ENCODE measurements at places on chromosomes 5 and 9.

DNA sequence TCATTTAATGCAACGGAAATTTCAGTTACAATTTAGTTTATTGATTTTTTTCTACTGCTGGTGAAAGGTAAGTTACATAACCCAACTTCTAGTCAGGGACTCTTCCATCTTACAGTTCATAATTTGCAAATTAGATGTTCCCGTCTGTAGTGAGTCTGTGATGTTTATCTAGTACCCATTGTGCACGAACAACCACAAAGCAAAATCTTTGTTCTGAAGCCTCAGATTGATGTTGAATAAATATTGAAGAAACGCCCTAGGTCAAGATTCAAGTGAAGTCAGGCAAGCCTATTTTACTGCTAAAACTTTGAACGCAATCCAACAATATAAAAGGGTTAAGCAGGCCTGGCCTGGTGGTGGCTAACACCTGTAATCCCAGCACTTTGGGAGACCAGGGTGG, 43.1 kb downstream of the BASP1 start:
- DNase-seq, result no peak

DNA sequence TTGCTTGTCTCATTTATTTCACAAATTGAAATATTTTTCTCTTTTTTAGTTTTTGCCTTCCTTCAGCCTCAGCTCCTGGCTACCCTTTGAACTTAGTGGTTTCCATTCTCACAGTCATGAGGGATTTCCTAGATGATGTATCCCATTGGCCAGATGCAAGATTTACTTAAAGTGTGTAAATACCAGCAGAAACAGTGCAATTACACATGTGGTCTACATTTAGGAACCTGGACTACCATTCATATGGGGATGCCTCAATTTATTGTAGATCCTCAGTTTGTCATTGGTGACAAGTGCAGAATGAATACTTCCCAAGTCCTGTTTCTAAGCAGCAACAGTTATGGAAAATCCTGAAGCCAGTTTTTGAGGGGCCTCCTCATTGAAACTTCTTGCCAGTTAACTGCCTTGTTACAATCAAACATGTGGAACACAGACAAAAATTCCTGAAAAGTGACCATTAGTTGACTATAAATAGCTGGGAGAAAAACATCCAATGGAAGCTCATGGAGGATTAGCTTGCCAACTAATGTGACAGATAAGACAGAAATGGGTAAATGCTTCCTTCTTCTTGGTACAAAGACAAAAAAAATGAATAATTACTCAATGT, 113.6 kb upstream of the FER start:
- DNase-seq, result no peak

DNA sequence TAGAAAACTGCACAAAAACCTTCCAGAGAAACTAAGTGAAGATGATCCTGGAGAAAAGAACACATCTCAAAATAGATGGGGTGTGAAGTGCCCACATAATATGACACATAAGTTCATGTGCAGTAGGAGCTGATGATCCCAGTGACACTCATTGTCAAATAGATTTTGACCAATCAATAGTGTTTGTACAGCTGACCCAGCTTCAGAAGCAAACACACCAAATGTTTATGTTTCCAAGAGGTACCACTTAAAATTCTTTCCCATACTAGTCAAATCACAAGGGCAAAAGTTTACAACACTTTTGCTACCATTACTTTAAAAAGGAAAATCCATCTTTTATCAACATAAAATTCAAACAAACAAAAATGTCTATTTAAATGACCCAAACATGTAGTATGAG, 175.0 kb downstream of the MLLT3 start:
- no peak for DNase-seq

- DNase-seq, result no peak
Observed at GRCh38 chr5:143791848-143792731, 19.9 kb upstream of the HMHB1 start.

DNA sequence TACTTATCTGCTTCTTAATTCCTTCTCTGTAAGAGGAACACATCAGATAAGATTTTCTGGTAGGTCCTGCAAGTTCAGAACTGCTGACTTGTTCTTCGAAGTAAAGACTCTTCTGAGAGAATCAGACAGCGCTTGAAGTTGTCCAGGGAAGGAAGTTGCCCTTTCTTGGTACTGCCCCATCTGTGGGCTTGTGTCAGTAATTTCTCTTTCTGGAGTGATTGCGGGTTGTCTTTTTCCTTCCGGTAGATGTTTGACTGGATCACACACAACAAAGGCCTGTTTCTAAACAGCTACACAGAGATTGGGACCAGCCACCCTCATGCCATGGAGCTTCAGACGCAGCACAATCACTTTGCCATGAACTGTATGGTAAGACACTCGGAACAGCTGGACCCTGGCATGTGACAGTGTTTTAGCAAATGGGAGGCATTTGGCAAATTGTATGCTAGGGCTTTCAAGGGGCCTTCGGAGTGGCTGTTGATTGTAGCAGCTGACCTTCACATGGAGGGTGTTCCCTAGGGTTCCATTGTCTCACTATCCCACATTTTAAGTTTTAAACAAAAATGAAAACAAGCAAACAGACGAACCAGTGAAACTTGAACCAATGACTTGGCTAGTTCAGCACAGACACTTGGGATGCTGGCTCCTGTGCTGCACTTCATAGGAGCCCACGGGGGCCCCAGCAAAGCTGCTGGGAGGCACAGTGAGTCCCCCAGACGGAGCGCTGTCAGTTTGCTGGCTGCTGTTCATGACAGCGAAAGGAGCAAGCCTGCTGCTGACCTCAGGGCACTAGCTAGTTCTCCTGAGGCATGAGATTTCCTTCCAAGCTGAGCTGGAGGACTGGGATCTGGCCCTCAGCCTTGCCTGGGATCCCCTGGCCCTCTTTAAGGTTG, 149.9 kb downstream of the TRIO start:
- DNase-seq, result no peak

DNA sequence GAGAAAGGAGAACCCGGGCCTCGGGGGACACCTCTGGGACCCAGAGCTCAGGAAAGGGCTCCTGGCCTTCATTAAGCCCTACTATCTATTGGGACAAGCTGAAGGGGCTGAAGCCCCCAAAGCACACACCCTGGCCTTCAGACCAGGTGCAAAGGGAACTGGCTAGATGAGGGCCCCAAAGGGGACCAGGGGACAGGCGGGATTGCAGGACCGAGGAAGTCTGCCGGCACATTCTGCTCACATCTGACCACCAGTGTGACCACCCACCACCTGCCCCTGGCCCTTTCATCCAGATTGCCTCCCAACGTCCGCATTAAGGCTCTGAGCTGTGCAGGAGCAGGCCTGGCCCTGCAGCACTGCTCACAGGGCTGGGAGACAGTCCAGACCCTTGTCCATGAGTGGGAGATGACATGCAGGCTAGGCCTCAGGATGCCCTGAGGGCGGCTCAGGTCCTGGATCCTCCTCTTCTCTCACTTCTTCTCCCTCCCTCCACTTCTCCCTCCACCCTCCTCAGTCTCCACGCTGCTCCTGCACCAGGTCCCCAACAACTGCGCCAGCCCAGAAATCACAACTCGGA, 19.2 kb downstream of the PSD2 start:
- no peak for DNase-seq

Measured in stimulated activated CD8-positive, alpha-beta memory T cell treated with anti-CD3 and anti-CD28 coated beads, Interleukin-7, amount 100 ng/mL, for 24 hours (primary cell).